ENCODE measurements at places on chromosomes 6 and 20. TPM values are rescaled to one million over a fixed set of nuclear protein-coding genes. Genes with fewer than 3 reads are reported as not detected.

DNA sequence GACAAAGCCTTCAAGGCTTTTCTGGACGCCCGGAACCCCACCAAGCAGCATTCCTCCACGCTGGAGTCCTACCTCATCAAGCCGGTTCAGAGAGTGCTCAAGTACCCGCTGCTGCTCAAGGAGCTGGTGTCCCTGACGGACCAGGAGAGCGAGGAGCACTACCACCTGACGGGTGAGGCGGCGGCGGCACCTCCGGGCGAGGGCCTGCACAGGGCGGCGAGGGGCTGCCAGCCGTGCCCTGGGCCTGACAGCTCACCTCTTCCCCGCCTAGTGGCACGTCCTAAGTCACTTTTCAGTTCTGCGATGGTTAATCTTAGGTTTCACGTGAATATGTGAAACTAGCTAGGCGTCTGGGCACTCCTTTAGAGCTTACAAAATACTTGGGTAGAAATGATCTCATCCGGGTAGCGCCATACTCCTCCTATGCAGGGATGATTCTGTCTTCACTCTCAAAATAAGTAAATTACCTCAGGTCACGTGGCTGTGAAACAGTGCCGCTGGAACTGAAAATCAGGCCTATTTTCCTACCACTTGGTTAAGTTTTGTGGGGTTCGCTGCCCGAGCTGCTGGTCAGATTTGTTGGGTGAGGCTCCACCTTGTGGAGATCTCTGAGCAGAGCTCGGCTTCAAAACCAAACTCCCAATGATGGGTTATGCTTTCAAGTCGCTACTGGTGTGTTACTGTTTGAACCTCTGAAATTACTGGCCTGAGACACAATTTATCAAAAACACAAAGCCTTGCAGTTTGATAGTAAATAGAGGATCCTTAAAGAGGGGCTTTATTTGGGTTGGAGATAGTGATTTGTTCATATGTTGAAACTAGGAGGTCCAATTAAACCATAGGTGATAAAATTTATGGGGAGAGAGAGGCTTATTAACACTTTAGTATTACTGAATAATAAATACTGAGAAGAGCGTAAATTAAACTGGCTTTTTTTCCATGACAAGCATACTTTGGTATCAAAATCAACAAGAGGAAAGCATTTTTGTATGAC lies 15.5 kb upstream of the CLDN20 start:
- H3K27ac ChIP-seq, result no peak overlapping the region
- no peaks in the 10 kb centered on the region for H3K27me3 ChIP-seq
- H3K4me3 ChIP-seq, result no peak overlapping the region
- DNase-seq, result peak; percentile 77
- H3K4me1 ChIP-seq, result peaks cover 4% of the 10 kb centered on the region

DNA sequence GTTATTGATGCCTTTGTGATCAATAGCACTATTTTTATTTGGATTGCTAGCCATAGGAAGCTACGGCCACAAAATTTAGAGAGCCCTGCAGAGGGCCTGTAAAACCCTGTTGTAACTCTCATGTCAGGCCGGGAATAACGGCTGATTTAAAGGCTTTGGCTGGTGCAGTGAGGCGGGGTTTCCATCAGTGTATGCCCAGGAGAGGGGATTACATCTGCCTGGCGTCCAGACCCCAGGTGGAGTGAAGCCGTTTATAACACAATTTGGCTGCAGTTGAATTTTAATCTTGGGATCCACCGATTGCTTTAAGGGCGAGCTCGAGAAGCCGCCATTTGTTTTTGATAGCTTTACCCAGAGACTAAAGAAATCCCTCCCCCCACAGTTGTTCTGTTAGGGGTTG lies 29.1 kb upstream of the APCDD1L start:
- no peak overlapping the region for H3K27ac ChIP-seq
- no peak for DNase-seq
- H3K27me3 ChIP-seq, result no peaks in the 10 kb centered on the region
- peaks cover 24% of the 10 kb centered on the region for H3K4me1 ChIP-seq

GRCh38 chr6:163529605-163530004 lies 115.1 kb downstream of the QKI start:
- no peak overlapping the region for H3K27ac ChIP-seq
- H3K36me3 ChIP-seq, result no peaks in the 10 kb centered on the region
- peaks cover 18% of the 10 kb centered on the region for H3K4me1 ChIP-seq
- H3K27me3 ChIP-seq, result no peaks in the 10 kb centered on the region
- H3K4me3 ChIP-seq, result no peak overlapping the region

GRCh38 chr6:22227824-22228610 lies 68.8 kb downstream of the PRL start:
- no peaks in the 10 kb centered on the region for H3K4me1 ChIP-seq
- no peaks in the 10 kb centered on the region for H3K27me3 ChIP-seq
- H3K4me3 ChIP-seq, result no peak overlapping the region
- DNase-seq, result no peak
- no peaks in the 10 kb centered on the region for H3K36me3 ChIP-seq
- no peak overlapping the region for H3K27ac ChIP-seq

- H3K4me3 ChIP-seq, result no peak overlapping the region
- peaks cover 8% of the 10 kb centered on the region for H3K4me1 ChIP-seq
- H3K36me3 ChIP-seq, result no peaks in the 10 kb centered on the region
- no peaks in the 10 kb centered on the region for H3K27me3 ChIP-seq
- no peak overlapping the region for H3K27ac ChIP-seq
- DNase-seq, result no peak
Measured at GRCh38 chr6:100271625-100272024, 193.1 kb downstream of the SIM1 start.

- no peak for DNase-seq
- no peak overlapping the region for H3K27ac ChIP-seq
- no peaks in the 10 kb centered on the region for H3K36me3 ChIP-seq
- H3K4me1 ChIP-seq, result no peaks in the 10 kb centered on the region
Measured at GRCh38 chr6:132551214-132551613, 1.3 kb upstream of the TAAR8 start.

GRCh38 chr20:24166123-24166381 lies 177.5 kb upstream of the GGTLC1 start:
- H3K4me1 ChIP-seq, result no peaks in the 10 kb centered on the region
- no peak overlapping the region for H3K27ac ChIP-seq
- H3K36me3 ChIP-seq, result no peaks in the 10 kb centered on the region
- no peak overlapping the region for H3K4me3 ChIP-seq
- no peaks in the 10 kb centered on the region for H3K27me3 ChIP-seq

DNA sequence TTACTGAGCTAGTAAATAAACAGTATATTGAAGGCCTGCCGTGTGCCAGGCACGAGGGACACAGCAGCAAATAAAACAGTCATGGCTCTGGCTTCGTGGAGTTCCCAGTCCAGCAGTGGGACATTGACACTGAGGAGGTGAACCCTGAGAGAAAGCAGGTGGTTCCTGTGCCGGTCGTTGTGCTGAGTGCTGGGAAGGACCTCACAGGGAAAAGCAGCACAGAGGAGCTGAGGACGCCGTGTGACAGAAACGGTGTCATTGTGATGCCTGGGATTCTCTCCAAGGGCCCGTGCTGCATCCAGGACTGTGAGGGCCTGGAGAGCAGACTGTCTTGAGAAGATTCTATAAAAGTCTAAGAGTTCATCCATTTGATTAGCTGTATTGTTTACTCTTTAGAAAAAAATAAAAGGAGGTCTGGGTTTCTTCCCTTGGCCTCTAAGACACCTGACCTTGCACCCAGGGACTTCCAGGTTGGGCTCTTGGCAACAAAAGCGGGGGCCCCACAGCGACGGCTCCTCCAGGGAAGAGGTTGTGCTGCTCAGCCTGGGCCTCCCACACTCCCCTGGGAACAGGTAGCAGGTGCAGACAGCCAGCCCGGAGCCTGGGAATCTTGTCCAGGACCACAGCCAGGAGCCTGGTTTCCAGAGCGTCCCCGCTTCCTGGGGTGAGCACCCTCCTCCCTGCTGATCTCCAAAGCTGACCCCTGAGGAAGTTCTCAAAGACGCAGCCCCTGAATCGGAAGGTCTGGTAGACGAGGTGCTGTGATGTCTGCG lies 251.2 kb upstream of the PMEPA1 start:
- H3K27ac ChIP-seq, result no peak overlapping the region
- H3K27me3 ChIP-seq, result 0 out of 2 replicates have a peak, but pooled peaks cover 1% of the 10 kb centered on the region

GRCh38 chr20:59308493-59309201 lies 8.2 kb downstream of the EDN3 start:
- H3K4me1 ChIP-seq, result no peaks in the 10 kb centered on the region
- H3K27ac ChIP-seq, result no peak overlapping the region
- no peak overlapping the region for H3K4me3 ChIP-seq
- no peak for DNase-seq
- no peaks in the 10 kb centered on the region for H3K27me3 ChIP-seq

MCHR2 gene
- total RNA-seq, result not detected

NFATC2 gene
- 0.28 TPM for total RNA-seq

WFDC2 gene
- not detected for total RNA-seq

SPAG4 gene
- total RNA-seq, result 1.9 TPM

GGTLC1 gene
- total RNA-seq, result not detected
